ENCODE measurements at places on chromosomes 16 and 17.

GRCh38 chr16:56898847-56899246 is 33.1 kb upstream of the HERPUD1 start:
- DNase-seq: no peak

GRCh38 chr17:59688008-59688407 is 19.2 kb downstream of the PTRH2 start:
- DNase-seq: no peak

DNA sequence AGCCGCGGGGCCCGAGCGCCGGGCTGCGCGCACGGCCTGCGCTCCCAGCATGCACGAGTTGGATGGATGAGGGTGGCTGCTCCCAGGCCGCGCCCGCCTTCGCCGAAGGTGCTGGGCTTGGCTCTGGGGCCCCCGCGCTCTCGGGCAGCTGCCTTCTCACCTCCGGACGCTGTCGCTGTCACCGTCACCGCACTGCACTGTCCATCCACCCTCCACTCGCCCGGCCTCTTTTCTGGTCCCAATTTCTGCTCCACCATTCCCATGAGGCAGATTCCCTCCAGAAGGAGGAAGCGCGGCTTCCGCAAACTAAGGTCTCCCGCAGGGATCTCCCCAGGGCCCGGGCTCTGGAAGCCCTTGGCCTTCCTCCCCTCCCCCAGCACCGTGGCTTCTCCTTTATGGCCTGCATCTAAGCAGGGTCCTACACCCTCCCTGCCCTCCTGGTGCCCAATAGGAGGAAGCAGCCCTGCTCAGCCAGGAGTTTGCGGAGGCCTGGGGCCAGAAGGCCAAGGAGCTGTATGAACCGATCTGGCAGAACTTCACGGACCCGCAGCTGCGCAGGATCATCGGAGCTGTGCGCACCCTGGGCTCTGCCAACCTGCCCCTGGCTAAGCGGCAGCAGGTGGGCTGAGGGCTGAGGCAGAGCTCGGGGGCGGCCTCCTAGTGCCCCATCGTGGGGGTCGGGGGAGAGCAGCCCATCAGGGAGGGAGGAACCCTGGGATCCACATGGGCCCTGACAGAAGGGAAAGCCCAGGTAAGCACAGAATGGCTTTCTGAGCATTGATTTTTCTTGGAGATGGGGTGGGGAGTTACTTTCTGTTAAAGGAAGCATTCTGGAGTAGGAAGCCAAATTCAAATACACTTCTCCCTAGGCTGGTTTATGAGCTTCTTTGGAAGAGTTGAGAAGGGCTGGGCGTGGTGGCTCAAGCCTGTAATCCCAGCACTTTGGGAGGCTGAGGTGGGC is 899 bp downstream of the ACE start:
- DNase-seq: no peak

GRCh38 chr17:74759941-74760340 is 11.5 kb downstream of the NHERF1 start:
- DNase-seq: peak; percentile 56

GRCh38 chr17:16974569-16975276 is 2.8 kb upstream of the TNFRSF13B start:
- no peak for DNase-seq

DNA sequence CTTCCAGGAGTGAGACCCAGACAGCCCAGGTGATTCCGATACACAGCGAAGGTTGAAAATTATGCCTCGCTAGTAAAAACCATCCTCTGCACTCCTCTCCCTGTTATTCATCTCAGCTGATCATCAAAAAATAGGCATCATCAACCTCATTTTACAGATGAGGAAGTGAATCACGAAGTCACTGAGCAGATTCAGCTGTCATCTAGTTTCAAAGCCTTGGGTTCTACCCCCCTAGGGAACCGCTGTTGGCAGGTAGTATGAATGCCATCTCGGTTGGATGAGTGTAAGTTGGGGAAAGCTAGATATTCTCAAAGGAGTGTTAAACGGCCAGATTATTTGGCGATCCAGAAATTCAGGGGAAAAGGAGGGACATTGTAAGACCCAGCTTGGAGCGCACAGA is 2.0 kb downstream of the CRYM start:
- no peak for DNase-seq

- no peak for DNase-seq
These were observed 69.8 kb upstream of the RPH3AL start for GRCh38 chr17:422196-422930.

GRCh38 chr16:29029168-29029994 is 44.5 kb downstream of the LAT start:
- peak; percentile 53 for DNase-seq

DNA sequence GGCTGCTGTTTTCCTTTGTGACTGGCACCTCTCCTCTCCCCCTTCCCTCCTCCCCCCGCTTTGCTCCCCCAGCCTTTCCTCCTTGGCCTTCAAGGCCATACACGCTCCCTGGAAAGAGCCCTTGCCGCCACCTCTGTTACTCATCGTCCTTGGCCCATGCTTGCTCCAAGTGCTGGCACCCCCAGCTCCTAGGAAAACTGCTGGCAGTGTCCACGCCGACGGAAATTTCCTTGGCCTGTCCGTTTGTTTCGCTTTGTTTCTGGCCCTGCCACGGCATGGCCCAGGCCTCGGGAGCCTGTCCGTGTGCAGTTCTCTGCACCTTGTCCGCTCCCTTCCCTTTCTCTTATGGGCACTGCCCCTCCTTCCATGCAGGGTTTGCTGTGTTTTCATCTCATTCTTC is 18.0 kb downstream of the CA5A start:
- no peak for DNase-seq

DNA sequence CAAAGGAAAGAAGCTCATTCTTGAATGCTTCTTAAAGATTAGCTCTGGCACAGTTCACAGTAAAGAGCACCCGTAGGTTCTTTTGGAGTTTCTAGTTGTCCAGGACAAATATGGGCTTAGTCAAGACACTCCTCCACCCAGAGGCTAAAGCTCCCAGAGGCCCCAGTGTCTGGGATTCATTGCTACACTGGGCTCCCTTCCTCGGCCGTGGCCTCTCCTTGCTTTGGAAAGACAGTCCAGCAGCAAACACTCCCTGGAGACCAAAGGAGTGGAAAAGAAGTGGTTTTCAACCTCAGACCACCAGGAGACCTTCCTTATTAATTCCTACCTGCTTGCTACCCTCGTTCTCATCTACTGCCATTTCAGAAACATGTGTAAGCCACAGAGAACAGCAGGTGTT is 17.1 kb downstream of the PHB1 start:
- DNase-seq: no peak

GRCh38 chr16:65045961-65046360 is 75.9 kb downstream of the CDH11 start:
- DNase-seq: no peak

DNA sequence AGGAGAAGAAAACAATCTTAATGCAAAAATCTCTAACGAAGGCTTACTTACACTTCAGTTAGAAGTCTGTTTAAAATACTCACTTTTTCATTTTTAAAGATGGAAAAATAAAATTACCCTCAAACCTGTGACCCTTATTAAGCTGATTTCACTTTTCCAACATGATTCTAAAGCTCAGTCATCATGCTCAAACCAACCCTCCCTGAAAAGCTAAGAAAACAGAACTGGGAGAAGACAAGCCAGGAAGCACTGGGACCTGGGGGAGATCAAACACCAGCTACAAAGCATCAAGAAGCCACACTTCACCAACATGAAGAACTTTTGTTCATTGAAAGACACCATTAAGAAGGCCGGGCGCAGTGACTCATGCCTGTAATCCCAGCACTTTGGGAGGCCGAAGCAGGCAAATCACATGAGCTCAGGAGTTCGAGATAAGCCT is 88.8 kb downstream of the LITAF start:
- no peak for DNase-seq

DNA sequence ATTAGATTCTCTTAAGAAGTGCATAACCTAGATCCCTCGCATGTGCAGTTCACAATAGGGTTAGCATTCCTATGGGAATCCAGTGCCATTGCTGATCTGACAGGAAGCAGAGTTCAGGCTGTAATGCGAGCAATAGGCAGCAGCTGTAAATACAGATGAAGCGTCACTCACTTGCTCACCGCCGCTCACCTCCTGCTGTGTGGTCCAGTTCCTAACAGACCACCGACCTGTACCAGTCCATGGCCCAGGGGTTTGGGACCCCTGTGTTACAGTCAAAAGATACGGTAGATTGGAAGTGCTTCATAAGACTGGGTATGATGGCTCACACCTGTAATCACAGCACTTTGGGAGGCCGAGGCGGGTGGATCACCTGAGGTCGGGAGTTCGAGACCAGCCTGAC is 2.8 kb downstream of the STAT5A start:
- no peak for DNase-seq

DNA sequence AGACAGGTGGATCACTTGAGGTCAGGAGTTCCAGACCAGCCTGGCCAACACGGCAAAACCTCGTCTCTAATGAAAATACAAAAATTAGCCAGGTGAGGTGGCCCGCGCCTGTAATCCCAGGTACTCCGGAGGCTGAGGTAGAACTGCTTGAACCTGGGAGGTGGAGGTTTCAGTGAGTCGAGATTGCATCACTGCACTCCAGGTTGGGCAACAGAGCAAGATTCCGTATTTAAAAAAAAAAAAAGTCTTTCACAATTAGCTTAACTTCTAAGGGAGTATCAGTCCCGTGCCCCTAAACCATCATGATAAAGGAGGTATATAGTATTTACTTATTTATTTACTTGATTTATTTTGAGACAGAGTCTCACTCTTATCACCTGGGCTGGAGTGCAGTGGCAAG is 3.4 kb upstream of the MEFV start:
- DNase-seq: no peak

GRCh38 chr16:55370762-55371482 is 46.9 kb downstream of the IRX6 start:
- no peak for DNase-seq

GRCh38 chr17:927611-928461 is 51.7 kb downstream of the NXN start:
- DNase-seq: no peak

GRCh38 chr17:50352693-50353599 is 7.0 kb downstream of the XYLT2 start:
- DNase-seq: no peak

DNA sequence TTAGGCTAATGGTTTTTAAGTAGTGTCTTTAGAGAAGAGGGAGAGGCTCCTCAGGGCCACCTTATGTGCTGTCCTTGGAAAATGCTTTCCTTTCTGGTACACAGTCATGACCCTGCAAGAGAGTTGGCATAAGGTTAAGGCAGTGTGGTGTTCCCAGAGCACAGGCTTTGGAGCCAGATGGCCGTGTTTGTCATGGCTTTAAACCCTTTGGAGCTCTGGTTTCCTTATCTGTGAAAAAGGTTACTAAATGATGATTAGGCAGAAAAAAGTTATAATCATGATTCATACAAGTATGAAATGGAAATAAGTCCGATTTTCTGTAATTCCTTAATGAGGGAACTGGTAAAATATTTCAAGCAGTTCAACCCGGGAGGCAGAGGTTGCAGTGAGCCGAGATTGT is 13.2 kb downstream of the UTP4 start:
- no peak for DNase-seq

GRCh38 chr16:12099451-12100123 is 123.1 kb downstream of the SNX29 start:
- no peak for DNase-seq

- DNase-seq: no peak
These were observed 55.3 kb downstream of the USP22 start for GRCh38 chr17:20987511-20987910.

Measured in epithelial cell of prostate (primary cell).